ENCODE measurements at places on chromosomes 1 and 21.

DNA sequence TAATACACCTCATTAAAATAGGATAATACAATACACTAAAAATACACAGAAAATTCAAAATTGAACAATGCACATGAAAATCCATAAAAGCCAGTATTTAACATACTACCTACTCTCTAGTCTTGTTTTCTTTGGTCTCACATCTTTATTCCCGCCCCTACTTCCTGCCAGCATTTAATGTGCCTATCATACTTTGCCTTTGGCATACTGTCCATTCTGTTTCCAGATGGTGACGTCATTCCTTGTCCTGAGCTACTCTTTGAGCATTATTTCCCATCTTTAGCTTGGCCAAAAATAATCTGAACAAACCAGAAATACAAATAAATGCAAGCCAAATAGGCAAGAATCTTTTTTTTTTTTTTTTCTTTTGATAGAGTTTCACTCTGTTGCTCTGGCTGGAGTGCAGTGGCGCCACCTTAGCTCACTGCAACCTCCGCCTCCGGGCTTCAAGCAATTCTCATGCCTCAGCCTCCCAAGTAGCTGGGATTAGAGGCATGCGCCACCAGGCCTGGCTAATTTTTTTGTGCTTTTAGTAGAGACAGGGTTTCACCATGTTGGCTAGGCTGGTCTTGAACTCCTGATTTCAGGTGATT, 4.4 kb downstream of the HFM1 start:
- H3K4me1 ChIP-seq: peaks cover 4% of the 10 kb centered on the region
- no peak for DNase-seq
- H3K36me3 ChIP-seq: peaks cover 1% of the 10 kb centered on the region
- peaks cover 36% of the 10 kb centered on the region for H3K27me3 ChIP-seq

DNA sequence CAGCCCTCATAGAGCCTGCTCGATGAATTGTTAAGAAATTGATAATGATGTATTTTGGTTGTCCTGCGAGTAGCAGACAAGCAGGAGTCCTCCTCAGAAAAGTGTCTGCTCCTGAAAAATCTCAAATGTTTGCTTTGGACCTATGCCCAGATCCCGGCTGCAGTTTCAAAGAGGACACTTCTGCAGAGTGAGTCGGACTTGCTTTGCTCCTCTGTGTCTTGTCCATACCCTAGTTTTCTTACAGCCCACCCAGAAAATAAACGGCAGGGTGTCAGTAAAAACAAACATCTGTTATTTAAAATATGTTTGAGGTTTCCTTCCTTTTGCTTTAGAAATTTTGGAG, 2.8 kb downstream of the S100A10 start:
- H3K27me3 ChIP-seq: no peaks in the 10 kb centered on the region
- peaks cover 63% of the 10 kb centered on the region for H3K36me3 ChIP-seq
- H3K4me1 ChIP-seq: peaks cover 58% of the 10 kb centered on the region
- no peak overlapping the region for H3K27ac ChIP-seq

DNA sequence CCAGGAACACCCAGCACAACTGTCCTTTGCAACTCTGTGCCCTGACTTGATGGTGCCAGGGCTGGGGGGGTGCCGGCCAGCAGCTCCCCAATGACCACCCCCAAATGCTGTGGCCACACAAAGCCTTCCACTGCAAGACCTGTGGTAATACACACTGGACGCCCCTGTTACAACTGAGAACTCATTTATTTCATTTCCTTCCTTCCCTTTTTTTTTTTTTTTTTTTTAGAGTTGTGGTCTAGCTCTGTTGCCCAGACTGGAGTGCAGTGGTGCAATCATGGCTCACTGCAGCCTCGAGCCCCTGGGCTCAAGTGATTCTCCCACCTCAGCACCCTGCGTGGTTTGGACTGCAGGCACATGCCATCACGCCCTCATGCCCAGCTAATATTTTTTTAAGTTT, 25.2 kb downstream of the TP73 start:
- DNase-seq: no peak
- H3K27ac ChIP-seq: no peak overlapping the region
- no peaks in the 10 kb centered on the region for H3K36me3 ChIP-seq
- peaks cover 2% of the 10 kb centered on the region for H3K4me1 ChIP-seq
- no peaks in the 10 kb centered on the region for H3K27me3 ChIP-seq

GRCh38 chr1:94994805-94995204, 67.9 kb upstream of the CNN3 start:
- no peaks in the 10 kb centered on the region for H3K27me3 ChIP-seq
- no peak for DNase-seq
- H3K36me3 ChIP-seq: no peaks in the 10 kb centered on the region
- no peak overlapping the region for H3K27ac ChIP-seq

- no peak overlapping the region for H3K4me3 ChIP-seq
- H3K36me3 ChIP-seq: no peaks in the 10 kb centered on the region
- H3K27me3 ChIP-seq: peaks cover 2% of the 10 kb centered on the region
- H3K27ac ChIP-seq: no peak overlapping the region
- DNase-seq: no peak
- H3K4me1 ChIP-seq: peaks cover 1% of the 10 kb centered on the region
Observed at GRCh38 chr1:201718346-201719202, 110.4 kb upstream of the IPO9 start.

DNA sequence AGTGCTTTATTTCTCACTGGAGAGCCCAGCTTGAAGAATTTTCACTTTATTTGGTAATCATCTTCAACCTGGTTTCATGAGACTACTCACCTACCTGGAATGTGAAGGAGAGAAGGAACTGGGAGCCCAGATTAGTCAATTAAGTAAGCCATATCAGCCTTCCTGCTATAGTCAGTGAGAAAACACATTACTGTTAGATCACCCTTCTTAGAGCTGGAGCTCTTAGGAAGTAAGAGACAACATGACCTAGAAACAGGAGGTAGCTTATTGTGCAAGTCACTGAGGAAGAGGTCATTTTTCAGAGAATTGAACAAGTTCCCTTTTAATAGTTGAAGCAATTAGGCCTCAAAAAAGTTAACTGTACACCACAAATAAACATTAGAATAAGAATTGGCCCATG, 49.2 kb upstream of the TEKT2 start:
- no peak overlapping the region for H3K4me3 ChIP-seq
- no peaks in the 10 kb centered on the region for H3K4me1 ChIP-seq
- no peak overlapping the region for H3K27ac ChIP-seq
- DNase-seq: no peak

DNA sequence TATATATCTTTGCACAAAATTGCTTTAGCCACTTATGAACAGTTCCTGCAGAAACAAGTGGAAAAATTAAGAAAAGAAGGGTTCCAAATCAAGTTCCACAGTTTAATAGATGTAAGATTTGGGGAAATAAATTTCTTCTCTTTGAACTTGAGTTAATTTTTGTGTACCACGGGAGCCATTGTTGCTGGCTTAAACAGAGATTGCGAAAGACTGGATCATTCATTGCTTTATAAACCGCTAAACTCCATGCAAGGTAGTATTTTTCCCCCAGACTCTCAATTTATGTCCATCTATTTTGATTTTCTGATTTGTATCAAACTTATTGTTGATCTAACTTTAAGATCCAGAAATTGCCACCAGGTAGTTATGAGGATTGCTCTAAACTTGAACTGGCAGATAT, 246.1 kb upstream of the ADGRL4 start:
- DNase-seq: no peak
- no peaks in the 10 kb centered on the region for H3K36me3 ChIP-seq
- no peaks in the 10 kb centered on the region for H3K27me3 ChIP-seq
- H3K4me3 ChIP-seq: no peak overlapping the region
- H3K4me1 ChIP-seq: no peaks in the 10 kb centered on the region

GRCh38 chr1:159338018-159338417, 35.9 kb downstream of the FCER1A start:
- no peaks in the 10 kb centered on the region for H3K4me1 ChIP-seq
- H3K4me3 ChIP-seq: no peak overlapping the region
- H3K36me3 ChIP-seq: no peaks in the 10 kb centered on the region
- H3K27ac ChIP-seq: no peak overlapping the region
- DNase-seq: no peak

GRCh38 chr21:30336596-30336995, 898 bp downstream of the KRTAP27-1 start:
- H3K36me3 ChIP-seq: no peaks in the 10 kb centered on the region
- no peak for DNase-seq
- H3K4me3 ChIP-seq: no peak overlapping the region
- no peaks in the 10 kb centered on the region for H3K27me3 ChIP-seq

- no peaks in the 10 kb centered on the region for H3K36me3 ChIP-seq
- no peak overlapping the region for H3K27ac ChIP-seq
- no peak for DNase-seq
- no peak overlapping the region for H3K4me3 ChIP-seq
- H3K27me3 ChIP-seq: no peaks in the 10 kb centered on the region
Observed at GRCh38 chr1:33719326-33719725, 144.6 kb upstream of the HMGB4 start.

DNA sequence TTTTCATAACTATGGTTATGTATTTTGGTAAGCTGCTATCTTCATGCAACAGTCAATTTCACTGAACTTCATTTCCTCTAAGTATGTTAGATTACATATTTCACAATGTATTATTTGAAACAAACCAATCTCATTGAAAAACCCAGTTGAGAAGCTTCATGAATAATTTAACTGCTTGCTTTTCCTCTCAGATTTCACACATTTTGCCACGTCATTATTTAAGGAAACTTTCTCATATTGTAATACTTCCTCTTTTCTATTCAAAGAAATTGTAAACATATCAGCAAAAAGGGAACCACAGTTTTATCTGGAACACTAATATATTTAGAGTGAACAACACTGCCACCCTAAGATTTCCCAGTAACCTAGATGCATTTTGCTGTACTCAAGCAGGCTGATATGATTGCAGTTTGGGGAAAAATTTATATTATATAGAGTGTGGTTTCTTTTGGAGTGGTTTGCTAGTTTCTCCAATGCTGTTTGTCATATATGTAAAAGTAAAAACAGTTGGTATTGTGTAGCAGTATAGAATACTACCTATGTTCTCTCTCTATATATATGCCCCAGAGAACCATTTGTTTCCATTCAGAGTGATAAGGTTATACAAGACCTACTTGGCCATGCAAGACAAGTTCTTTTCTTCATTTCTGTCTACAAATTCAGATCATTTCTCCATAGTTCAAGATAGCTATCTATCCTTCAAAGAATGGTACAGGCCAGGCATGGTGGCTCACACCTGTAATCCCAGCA, 28.4 kb upstream of the AHCTF1 start:
- no peaks in the 10 kb centered on the region for H3K4me1 ChIP-seq
- no peak for DNase-seq
- no peak overlapping the region for H3K4me3 ChIP-seq
- no peak overlapping the region for H3K27ac ChIP-seq
- H3K27me3 ChIP-seq: no peaks in the 10 kb centered on the region

DNA sequence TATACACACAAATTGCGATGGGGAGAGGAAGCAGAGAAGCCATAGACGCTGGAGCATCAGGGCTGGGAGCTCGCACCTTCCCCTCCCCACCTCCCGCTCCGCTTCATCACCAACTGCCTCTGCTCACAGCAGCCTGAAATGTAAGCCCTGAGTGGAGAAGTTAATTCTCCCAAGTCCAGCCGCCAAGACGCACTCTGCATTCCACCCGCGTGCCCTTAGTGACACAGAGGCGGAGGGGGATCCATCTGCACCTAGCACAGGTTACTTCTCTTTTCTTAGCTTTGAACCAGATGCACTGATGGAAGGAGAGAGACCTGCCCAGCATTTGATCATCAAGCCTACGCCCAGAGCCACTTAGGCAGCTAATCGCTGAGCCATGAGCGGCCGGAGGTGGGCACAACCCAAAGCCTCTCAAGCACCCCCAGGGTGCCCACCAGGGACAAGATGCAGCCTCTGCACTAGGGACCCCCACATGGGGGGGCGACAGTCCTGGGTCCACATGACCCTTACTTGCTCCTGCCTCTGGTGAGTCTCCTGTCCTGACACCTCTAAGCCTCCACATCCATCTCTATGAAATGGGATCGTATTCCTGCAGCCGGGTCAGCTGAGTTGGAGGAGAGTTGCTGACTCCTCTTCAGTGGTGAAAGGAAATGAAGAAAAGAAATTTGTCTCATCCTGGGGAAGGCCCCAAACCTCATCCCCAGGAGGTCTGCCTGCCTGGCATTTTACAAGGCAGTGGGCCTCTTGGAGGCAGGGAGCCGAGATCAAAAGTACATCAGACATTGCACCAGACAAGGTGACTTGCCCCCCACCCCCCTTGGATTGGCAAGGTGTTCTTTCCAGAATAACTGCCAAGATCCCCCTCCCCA, 316.2 kb downstream of the MATN1 start:
- H3K27me3 ChIP-seq: no peaks in the 10 kb centered on the region
- H3K4me3 ChIP-seq: no peak overlapping the region
- no peaks in the 10 kb centered on the region for H3K4me1 ChIP-seq
- no peaks in the 10 kb centered on the region for H3K36me3 ChIP-seq

DNA sequence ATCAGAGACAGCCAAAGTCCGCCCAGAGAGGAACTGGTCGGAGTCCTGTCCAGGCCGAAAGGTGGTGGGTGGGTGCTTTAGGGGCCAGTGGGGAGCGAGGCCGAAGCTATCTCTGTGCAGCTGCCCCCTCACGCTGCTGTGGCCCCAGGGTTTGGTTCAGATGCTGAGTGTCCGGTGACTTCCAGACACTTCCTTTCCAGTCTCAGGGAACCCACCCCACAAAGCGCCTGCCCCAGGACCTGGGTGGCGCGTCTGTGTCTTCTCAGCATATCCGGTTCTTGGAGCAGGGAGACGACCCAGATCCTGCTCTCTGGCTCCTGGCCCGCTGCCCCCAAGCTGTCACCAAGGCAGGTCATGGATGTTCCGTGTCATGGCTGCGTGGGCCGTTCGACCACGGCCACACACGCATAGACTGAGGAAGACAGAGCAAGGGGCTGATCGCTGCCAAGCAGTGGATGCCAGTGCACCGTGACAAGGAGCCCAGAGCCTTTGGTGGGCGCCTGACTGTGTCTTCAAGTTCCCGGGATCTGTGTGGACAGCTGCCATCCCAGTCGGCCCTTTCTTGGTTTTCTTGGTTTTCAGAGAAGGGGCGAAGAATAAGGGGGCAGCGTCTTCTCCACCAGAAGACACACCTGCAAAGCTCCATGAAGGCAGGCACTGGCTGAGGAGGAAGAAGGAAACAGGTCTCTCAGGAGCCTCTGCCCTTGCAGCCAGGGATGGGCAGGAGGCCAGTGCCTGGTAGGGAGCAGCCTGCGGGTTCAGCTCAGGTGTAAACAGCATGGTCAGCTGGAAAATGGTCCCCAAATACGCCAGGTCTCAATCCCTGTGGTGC, 22.9 kb upstream of the COL18A1 start:
- no peaks in the 10 kb centered on the region for H3K4me1 ChIP-seq
- no peak overlapping the region for H3K27ac ChIP-seq
- DNase-seq: no peak
- H3K4me3 ChIP-seq: no peak overlapping the region

Measured in T-helper 2 cell treated with Interferon-gamma antibody and Interleukin-4, amounts not matched to agents 5 μg/mL and 100 μg/mL, for 36 hours (primary cell).